ENCODE measurements at places on chromosomes 1 and 21. TPM values are rescaled to one million over a fixed set of nuclear protein-coding genes. Genes with fewer than 3 reads are reported as not detected.

Gene ADAM30
- total RNA-seq: not detected

Gene CHRM3
- 0.58 TPM for total RNA-seq

Gene KRTAP12-1
- total RNA-seq: not detected

Gene CD5L
- total RNA-seq: not detected

Gene CASZ1
- total RNA-seq: 11.0 TPM

Gene HAO2
- not detected for total RNA-seq

Gene OR2T29
- not detected for total RNA-seq

Gene GPR137B
- 8.8 TPM for total RNA-seq

Gene SMYD3
- 22.6 TPM for total RNA-seq

Gene CNN3
- 10.7 TPM for total RNA-seq

Gene HORMAD1
- total RNA-seq: 0.69 TPM

Gene TMIGD3
- not detected for total RNA-seq

Gene NCAM2
- total RNA-seq: not detected

Gene FOXO6
- not detected for total RNA-seq

Gene RCSD1
- total RNA-seq: 131 TPM

Gene DISP1
- 2.6 TPM for total RNA-seq

Gene SLC22A15
- 1.6 TPM for total RNA-seq

Gene OR6N1
- not detected for total RNA-seq

Gene CNKSR1
- total RNA-seq: 6.0 TPM

Gene AGMAT
- 8.0 TPM for total RNA-seq

Gene TNNT2
- total RNA-seq: not detected

Gene ANXA9
- not detected for total RNA-seq

Gene DENND2C
- total RNA-seq: 0.96 TPM

Gene ALG6
- total RNA-seq: 25.7 TPM

Gene MPZ
- total RNA-seq: 8.4 TPM

Gene ADPRS
- 30.7 TPM for total RNA-seq

Gene LCE1E
- not detected for total RNA-seq

Gene KRTAP21-2
- not detected for total RNA-seq

Gene DNM3
- 2.4 TPM for total RNA-seq

Gene ZMPSTE24
- 21.2 TPM for total RNA-seq

Gene KCNJ6
- total RNA-seq: not detected

Gene IL10
- total RNA-seq: 0.17 TPM

Gene RNF186
- not detected for total RNA-seq

Gene KRTAP21-3
- not detected for total RNA-seq

Gene CD58
- 25.1 TPM for total RNA-seq

Gene PSMB4
- total RNA-seq: 243 TPM

Gene SPRR3
- not detected for total RNA-seq

Gene INKA2
- 2.0 TPM for total RNA-seq

Gene CAPN2
- 177 TPM for total RNA-seq

Gene HEYL
- not detected for total RNA-seq

Gene PRR9
- not detected for total RNA-seq

Gene ASCL5
- not detected for total RNA-seq

Gene HSD11B1
- not detected for total RNA-seq

Gene CD1D
- total RNA-seq: not detected

Data from activated naive CD8-positive, alpha-beta T cell treated with anti-CD3 and anti-CD28 coated beads, Interleukin-2, amount 10 ng/mL, durations not matched to agents 7 days and 5 days (primary cell).